Placental pericyte (primary cell): ENCODE measurements at places on chromosomes 3 and 15. TPM values are rescaled to one million over a fixed set of nuclear protein-coding genes. Genes with fewer than 3 reads are reported as not detected.

Gene ITIH1
- total RNA-seq: not detected in 2 replicates

Gene ADAMTS9
- 6.9 and 18.8 TPM in 2 replicates for total RNA-seq

Gene GOLGA6D
- not detected in 2 replicates for total RNA-seq

Gene TLR9
- total RNA-seq: not detected in 2 replicates

Gene PCNP
- 82.7 and 85.8 TPM in 2 replicates for total RNA-seq

Gene CRYGS
- 1.3 TPM in 2 replicates for total RNA-seq

Gene GOLGA8N
- total RNA-seq: 0.88 and 1.0 TPM in 2 replicates

Gene ZIC4
- total RNA-seq: not detected in 2 replicates

Gene CYP8B1
- not detected in 2 replicates for total RNA-seq

Gene PRRT3
- 2.6 and 2.7 TPM in 2 replicates for total RNA-seq

Gene GOLGA6L9
- total RNA-seq: 1.0 and 4.8 TPM in 2 replicates

Gene CCR8
- total RNA-seq: not detected in 2 replicates

Gene CLDN16
- total RNA-seq: 0.22 and 0.29 TPM in 2 replicates

Gene FAM107A
- total RNA-seq: 0.14 TPM in 1 of 2 replicates, not detected in the other

Gene THRB
- total RNA-seq: 0.66 and 2.3 TPM in 2 replicates

Gene VPS33B
- total RNA-seq: 9.8 and 10.2 TPM in 2 replicates

Gene ISL2
- total RNA-seq: 0.14 TPM in 1 of 2 replicates, not detected in the other

Gene GPR15
- not detected in 2 replicates for total RNA-seq

Gene NEK10
- 1.5 and 10.2 TPM in 2 replicates for total RNA-seq

Gene THBS1
- 365 and 5,606 TPM in 2 replicates for total RNA-seq

Gene WDR6
- total RNA-seq: 89.9 and 94.8 TPM in 2 replicates

Gene SLC12A8
- total RNA-seq: 11.2 and 184 TPM in 2 replicates

Gene IGF1R
- 80.1 and 83.5 TPM in 2 replicates for total RNA-seq

Gene ZNF609
- 27.5 and 28.2 TPM in 2 replicates for total RNA-seq

Gene TXNRD3
- total RNA-seq: 5.3 and 11.2 TPM in 2 replicates

Gene ILDR1
- total RNA-seq: not detected in 2 replicates

Gene FOXB1
- total RNA-seq: not detected in 2 replicates

Gene STAC
- 0.14 and 0.44 TPM in 2 replicates for total RNA-seq

Gene MAP6D1
- total RNA-seq: 1.8 and 2.0 TPM in 2 replicates

Gene ACSBG1
- total RNA-seq: not detected in 2 replicates

Gene ECE2
- not detected in 2 replicates for total RNA-seq

Gene AQP9
- under 0.01 and 0.14 TPM in 2 replicates for total RNA-seq

Gene ZXDC
- total RNA-seq: 26.7 and 33.2 TPM in 2 replicates

Gene SECISBP2L
- total RNA-seq: 24.9 and 46.7 TPM in 2 replicates

Gene PLA2G4D
- not detected in 2 replicates for total RNA-seq

Gene GRM2
- total RNA-seq: under 0.01 TPM in 1 of 2 replicates, not detected in the other

Gene ANKUB1
- total RNA-seq: not detected in 2 replicates

Gene C2CD4A
- total RNA-seq: not detected in 2 replicates

Gene ABHD17C
- 9.0 and 12.6 TPM in 2 replicates for total RNA-seq

Gene GASK1A
- 0.22 and 0.29 TPM in 2 replicates for total RNA-seq

Gene KNL1
- total RNA-seq: 1.1 and 63.7 TPM in 2 replicates

Gene PXYLP1
- 3.3 and 4.6 TPM in 2 replicates for total RNA-seq

Gene FANCD2OS
- total RNA-seq: not detected in 2 replicates

Gene FBXW12
- not detected in 2 replicates for total RNA-seq

Gene DUOX1
- under 0.01 TPM in 1 of 2 replicates, not detected in the other for total RNA-seq

Gene SLC22A13
- total RNA-seq: 0.43 and 0.44 TPM in 2 replicates

Gene NR1I2
- under 0.01 TPM in 1 of 2 replicates, not detected in the other for total RNA-seq

Gene TMEM158
- 70.0 and 453 TPM in 2 replicates for total RNA-seq

Gene PLA1A
- total RNA-seq: not detected in 2 replicates

Gene EFCC1
- under 0.01 and 0.86 TPM in 2 replicates for total RNA-seq

Gene RPL35A
- 278 and 411 TPM in 2 replicates for total RNA-seq

Gene BLOC1S6
- 49.0 and 75.2 TPM in 2 replicates for total RNA-seq

Gene NR2F2
- total RNA-seq: 20.6 and 34.8 TPM in 2 replicates

Gene SYNPR
- total RNA-seq: not detected in 2 replicates
